ENCODE measurements at places on chromosomes 2 and 18. TPM values are rescaled to one million over a fixed set of nuclear protein-coding genes. Genes with fewer than 3 reads are reported as not detected.

GRCh38 chr18:74019864-74020263 is 127.8 kb downstream of the FBXO15 start:
- DNase-seq, result no peak
- no peaks in the 10 kb centered on the region for H3K27me3 ChIP-seq
- no peaks in the 10 kb centered on the region for H3K36me3 ChIP-seq
- no peak overlapping the region for H3K4me3 ChIP-seq
- no peak overlapping the region for H3K27ac ChIP-seq

DNA sequence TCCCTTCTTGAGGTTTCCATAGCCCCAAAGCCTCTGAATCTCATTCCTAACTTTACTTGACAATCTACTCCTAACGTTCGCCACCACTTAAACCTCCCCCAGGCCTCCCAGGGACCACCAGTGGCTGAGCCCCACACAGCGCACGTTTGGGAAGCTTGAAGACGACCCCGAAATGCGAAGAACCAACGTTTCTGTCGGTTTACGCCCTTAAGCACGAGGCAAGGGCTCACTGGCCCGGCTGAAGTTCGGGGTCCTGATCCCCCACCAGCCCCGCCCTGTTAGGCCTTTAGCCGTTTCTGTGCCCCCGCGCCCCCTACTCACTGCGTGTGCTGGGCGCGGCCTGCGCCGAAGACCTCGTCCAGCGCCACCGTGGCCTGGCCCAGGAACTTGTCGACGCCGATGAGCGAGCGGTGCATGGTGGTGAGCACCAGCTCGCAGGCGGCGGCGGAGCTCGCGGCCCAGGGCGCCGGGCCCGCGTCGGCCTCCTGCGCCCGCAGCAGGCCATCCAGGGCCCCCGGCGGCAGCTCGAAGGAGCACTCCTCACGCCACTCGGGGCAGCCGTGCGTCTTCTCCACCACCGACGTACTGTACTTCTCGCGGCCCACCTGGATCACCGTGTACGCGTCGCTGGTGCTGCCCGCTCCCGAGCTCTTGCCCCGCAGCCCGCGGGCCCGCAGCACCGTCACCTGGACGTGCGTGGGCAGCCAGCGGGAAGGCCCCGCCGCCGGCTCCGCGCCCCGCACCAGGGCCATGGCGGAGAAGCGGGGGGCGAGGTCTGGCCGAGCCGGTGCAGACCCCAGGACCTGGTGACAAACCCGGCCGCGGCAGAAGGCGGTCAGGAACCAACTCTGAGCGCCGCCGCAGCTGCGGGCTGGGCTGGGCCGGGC is 479 bp downstream of the RAB11FIP5 start:
- H3K27me3 ChIP-seq, result no peaks in the 10 kb centered on the region
- peaks cover 38% of the 10 kb centered on the region for H3K4me1 ChIP-seq
- peak overlapping the region; percentile 87 for H3K27ac ChIP-seq
- H3K36me3 ChIP-seq, result no peaks in the 10 kb centered on the region

The CPLX4 gene
- total RNA-seq, result not detected

GRCh38 chr2:172447811-172448493 is 20.6 kb downstream of the ITGA6 start:
- H3K4me1 ChIP-seq, result peaks cover 1% of the 10 kb centered on the region
- H3K36me3 ChIP-seq, result no peaks in the 10 kb centered on the region
- H3K27ac ChIP-seq, result no peak overlapping the region
- no peak overlapping the region for H3K4me3 ChIP-seq
- no peaks in the 10 kb centered on the region for H3K27me3 ChIP-seq
- no peak for DNase-seq

DNA sequence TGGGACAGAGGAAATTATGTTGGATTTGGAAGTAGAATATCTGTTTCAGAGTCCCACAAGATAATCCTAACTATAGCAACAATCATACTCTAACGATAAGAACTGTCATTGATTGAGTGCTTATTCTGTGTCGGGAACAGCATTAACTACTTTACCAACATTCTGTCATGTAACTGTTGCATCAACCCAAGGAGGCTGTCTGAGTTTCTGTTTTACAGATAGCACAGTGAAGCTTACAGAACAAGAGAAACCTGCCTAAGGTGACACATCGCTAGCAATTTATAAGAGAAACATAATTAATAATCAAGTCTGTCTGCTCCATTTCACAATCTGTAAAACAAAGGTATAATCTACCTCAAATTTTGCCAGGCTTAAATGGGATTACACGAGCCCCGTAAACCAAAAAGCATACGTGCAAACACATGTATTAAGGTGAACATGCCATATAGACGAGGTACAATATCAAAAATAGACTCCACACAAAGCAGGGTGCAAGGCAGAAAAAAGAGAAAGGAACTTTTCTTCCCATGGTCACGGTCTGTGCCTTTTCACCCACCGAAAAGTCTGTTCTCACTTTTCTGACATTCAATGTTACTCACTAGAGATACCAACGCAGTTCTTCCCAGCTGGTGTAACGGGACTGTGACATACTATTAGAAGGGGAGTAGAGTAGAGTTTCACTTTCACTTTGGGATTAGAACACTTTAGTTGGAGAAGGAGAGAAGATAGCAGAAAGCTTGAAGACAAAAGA is 37.2 kb upstream of the SLC8A1 start:
- peaks cover 3% of the 10 kb centered on the region for H3K27me3 ChIP-seq
- H3K4me1 ChIP-seq, result peaks cover 11% of the 10 kb centered on the region
- DNase-seq, result no peak
- H3K27ac ChIP-seq, result no peak overlapping the region

The SATB2 gene
- total RNA-seq, result 11.6 TPM

The FRZB gene
- total RNA-seq, result 47.3 TPM

DNA sequence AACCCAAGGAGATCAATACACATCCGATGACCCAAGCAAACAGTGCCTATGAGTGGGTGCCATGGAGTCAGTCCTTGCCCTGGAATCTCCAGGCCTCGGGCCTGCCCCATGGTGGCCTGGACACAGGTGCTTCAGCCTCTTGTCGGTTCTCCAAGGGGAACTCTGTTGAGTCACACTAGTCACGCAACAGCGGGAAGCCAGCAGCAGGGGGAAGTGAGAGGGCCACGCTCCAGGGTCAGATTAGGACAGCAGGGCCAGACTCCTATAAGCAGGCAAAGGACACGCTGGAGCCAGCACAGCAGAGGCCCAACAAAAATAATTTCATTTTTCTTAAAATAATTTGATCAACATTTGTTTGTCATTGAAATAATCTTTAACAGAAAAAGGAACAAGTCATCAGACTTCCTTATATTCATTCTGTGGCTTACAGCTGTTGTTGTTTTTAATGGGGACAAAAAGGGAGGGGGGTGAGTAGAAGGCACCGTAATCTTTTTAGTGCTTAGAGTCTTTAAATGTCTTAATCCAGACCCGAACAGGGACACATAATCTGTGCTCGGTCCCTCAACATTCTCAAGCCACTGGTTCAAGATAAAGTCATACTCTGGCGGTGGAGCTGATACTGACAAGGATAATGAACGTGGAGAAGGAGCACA is 16.4 kb upstream of the ARMC9 start:
- peaks cover 4% of the 10 kb centered on the region for H3K36me3 ChIP-seq
- H3K4me1 ChIP-seq, result peaks cover 35% of the 10 kb centered on the region
- H3K4me3 ChIP-seq, result no peak overlapping the region
- DNase-seq, result peak; percentile 84

DNA sequence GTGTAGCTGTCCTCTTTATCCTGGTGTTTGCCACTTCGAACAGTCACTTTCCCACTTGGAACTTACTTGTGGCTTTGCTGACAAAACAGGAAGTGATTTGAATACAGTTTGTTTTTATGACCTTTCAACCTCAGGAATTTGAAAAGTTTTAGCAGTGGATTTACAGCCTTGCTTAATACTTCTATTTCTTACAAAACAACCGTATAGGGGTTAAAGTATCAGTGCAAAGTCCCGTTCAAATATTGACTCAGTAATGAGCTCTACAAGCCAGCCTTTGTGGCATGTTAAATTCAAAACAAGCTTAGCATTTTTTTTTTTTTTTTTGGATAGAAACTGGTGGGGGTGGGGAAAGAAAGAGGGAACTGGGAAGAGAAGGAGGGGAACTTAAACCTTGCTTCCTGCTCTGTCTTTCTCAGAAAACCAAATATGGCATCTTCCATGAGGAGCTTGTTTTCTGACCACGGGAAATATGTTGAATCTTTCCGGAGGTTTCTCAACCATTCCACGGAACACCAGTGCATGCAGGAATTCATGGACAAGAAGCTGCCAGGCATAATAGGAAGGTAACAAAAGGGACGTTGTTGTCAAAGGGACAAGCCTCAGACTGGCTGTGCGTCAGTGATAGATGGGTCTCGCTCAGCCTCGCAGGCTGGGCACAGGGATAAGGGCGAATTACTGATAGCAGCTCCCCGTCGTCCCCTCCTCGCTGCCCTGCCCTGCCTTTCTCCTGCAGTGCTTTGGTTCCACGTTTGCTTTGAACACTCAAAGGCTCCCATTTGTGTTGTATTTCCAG is at the start of gene HNMT:
HNMT (plus strand) TSS at position 408 of the 793 bp plus-strand sequence; CDS start at position 427, 19 bp downstream.
- H3K4me1 ChIP-seq, result peaks cover 24% of the 10 kb centered on the region
- DNase-seq, result no peak
- H3K27ac ChIP-seq, result peak within 1 kb of the TSS; percentile 80
- no peaks in the 10 kb centered on the region for H3K27me3 ChIP-seq

- peaks cover 22% of the 10 kb centered on the region for H3K27me3 ChIP-seq
- H3K4me3 ChIP-seq, result no peak overlapping the region
- peaks cover 19% of the 10 kb centered on the region for H3K4me1 ChIP-seq
- no peak for DNase-seq
- H3K27ac ChIP-seq, result no peak overlapping the region
- H3K36me3 ChIP-seq, result no peaks in the 10 kb centered on the region
Observed at GRCh38 chr18:23737578-23737977, 48.3 kb downstream of the LAMA3 start.

DNA sequence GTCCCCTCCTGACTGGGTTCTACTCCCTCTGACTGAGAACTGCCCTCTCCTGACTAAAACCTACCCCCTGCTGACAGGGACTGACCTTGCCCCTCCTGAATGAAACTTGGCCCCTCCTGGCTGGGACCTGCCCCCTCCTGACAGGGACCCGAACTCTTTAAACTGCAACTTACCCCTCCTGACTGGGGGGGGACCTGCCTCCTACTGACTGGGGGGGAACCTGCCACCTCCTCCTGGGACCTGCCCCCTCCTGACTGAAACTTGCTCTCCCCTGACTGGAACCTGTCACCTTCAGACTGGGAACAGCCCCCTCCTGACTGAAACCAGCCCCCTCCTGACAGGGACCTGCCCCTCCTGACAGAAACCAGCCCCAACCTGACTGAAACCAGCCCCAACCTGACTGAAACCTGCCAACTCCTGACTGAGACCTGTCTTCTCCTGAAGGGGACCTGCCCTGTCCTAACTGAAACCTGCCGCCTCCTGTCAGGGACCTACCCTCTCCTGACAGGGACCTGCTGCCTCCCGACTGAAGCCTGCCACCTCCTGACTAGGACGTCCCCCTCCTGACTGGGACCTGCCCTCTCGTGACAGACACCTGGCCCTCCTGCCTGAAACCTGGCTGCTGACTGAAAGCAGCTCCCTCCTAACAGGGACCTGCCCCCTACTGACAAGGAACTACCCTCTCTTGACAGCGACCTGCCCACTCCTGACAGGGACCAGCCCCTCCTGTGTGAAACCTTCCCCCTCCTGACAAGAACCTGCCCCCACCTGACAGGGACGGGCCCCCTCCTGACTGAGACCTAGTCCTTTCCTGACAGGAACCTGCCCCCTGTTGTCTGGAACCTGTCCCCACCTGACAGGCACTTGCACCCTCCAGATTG is 87.1 kb downstream of the PXDN start:
- peak; percentile 77 for DNase-seq
- H3K27ac ChIP-seq, result no peak overlapping the region
- no peaks in the 10 kb centered on the region for H3K27me3 ChIP-seq
- peaks cover 40% of the 10 kb centered on the region for H3K36me3 ChIP-seq
- peaks cover 12% of the 10 kb centered on the region for H3K4me1 ChIP-seq

The LIMS3 gene
- 3.1 TPM for total RNA-seq

DNA sequence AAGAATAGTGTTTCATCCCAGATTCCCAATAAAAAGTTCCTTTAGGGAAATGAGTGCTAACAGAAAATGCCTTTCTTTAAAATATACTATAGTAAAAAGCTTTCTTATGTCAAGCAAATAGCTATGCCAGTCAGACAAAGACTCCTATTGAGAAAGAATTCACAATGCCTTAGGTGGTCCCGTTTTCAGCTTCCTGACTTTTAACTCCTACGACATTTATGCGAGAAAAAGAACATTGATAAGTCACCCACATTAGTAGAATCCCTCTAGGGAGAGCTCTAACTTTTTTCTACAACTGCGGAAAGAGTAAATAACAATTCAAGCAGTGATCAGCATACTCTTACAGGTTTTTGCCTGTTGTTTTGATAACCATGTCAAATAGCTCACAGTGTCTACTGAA is 750.8 kb upstream of the ACVR2A start:
- DNase-seq, result no peak
- H3K27me3 ChIP-seq, result peaks cover 4% of the 10 kb centered on the region
- no peak overlapping the region for H3K27ac ChIP-seq
- no peaks in the 10 kb centered on the region for H3K4me1 ChIP-seq
- no peak overlapping the region for H3K4me3 ChIP-seq

- H3K4me1 ChIP-seq, result peaks cover 11% of the 10 kb centered on the region
- DNase-seq, result no peak
- H3K4me3 ChIP-seq, result no peak overlapping the region
- H3K27me3 ChIP-seq, result no peaks in the 10 kb centered on the region
Observed at GRCh38 chr2:220697011-220697410, 875.1 kb downstream of the EPHA4 start.

DNA sequence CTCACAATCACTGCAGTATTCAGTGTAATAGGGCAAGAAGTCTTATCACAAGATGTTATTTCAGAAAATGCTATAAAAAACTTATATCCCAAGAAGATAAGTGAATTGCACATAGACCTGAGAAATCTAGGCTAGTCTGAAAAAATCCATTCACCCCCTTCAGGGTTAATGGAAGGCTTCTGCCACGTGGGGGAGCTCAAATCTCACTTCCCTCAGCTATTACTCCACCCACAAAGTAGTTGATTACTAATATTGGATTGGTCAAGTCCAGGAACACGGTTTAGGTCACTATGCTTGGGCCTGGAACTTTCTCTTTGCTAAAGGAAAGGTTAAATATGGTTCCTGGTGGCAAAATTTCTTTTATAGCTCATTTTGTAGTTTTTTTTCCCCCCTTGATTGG is 51.2 kb upstream of the ADAM23 start:
- no peaks in the 10 kb centered on the region for H3K27me3 ChIP-seq
- no peak for DNase-seq
- no peaks in the 10 kb centered on the region for H3K4me1 ChIP-seq
- no peak overlapping the region for H3K4me3 ChIP-seq
- H3K36me3 ChIP-seq, result no peaks in the 10 kb centered on the region

DNA sequence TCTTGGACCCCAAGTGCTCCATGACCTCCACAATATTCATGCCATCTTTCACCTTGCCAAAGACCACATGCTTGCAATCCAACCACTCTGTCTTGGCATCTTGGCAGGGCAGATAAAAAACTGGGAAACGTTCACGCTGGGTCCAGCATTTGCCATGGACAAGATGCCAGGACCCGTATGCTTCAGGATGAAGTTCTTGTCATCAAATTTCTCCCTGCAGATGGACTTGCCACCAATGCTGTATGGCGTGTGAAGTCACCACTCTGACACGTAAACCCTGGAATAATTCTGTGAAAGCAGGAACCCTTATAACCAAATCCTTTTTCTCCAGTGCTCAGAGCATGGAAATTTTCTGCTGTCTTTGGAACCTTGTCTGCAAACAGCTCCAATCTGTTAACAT is 21.5 kb downstream of the CNOT11 start:
- H3K27me3 ChIP-seq, result no peaks in the 10 kb centered on the region
- no peak overlapping the region for H3K4me3 ChIP-seq
- H3K4me1 ChIP-seq, result no peaks in the 10 kb centered on the region
- H3K36me3 ChIP-seq, result peaks cover 37% of the 10 kb centered on the region

All from osteocyte (in vitro differentiated cells).